ENCODE measurements at places on chromosomes 4 and X.

GRCh38 chr4:89382439-89382838 lies 74.8 kb upstream of the GPRIN3 start:
- no peak for DNase-seq

GRCh38 chrX:37783305-37783704 lies 3.4 kb downstream of the CYBB start:
- no peak for DNase-seq

DNA sequence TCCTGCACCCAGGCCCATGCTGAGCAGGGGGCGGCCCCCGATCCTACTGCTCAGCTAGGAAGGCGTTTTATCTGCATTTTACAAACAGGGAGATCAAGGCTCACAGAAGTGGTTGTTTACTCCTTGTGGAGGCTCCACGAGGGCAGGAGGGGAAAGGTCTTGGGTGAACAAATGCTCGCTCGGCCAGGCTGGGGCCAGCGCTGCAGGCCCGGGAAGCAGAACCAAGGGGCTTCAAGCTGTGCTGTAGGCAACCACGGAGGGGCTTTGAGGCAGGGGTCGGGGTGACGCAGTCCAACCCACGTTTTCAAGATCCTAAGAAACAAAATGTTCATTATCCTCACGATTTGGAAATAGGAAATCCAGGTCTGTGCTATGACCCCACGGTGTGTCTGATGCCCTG lies 125.8 kb downstream of the HMX1 start:
- no peak for DNase-seq

DNA sequence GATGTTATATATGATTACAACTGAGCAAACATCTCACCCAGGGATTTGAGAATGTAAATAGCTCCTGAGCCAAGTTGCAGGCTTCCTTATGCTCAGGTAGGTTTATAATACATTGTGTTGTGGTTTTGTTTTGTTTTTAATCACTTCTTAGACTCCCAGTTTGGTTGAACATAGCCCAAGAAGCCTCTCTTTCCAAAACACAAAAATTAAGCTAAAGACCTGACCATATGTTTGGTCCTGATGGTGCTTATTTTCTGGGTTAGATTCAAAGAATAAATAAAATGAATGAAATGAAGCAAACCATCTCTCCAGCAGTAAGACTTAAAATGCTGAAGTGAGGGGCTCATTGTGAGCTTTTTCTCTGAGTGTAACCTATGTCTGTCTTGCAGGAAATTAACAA lies 93.5 kb downstream of the GRXCR1 start:
- DNase-seq, result no peak

DNA sequence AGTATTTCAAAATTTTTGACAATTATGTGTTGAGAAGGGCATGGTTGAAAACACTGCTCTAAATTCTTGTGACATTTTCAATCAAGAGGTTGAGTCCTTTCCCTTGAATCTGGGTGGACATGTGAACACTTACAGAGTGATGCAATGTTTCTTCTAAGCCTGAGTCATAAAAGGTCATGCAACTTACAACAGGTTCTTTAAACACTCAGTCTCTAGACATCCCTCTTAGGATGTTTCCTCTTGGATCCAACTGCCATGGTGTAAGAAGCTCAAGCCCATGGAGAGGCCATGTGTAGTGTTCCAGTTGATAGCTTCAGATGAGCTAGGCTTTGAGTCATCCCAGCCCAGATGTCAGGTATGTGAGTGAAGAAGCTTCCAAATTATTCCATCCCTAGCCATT lies 232.2 kb upstream of the MAOA start:
- no peak for DNase-seq

GRCh38 chrX:109537324-109537665 lies 651 bp downstream of the NXT2 start:
- no peak for DNase-seq

- DNase-seq, result no peak
Measured at GRCh38 chr4:94591289-94591688, 139.5 kb downstream of the PDLIM5 start.

DNA sequence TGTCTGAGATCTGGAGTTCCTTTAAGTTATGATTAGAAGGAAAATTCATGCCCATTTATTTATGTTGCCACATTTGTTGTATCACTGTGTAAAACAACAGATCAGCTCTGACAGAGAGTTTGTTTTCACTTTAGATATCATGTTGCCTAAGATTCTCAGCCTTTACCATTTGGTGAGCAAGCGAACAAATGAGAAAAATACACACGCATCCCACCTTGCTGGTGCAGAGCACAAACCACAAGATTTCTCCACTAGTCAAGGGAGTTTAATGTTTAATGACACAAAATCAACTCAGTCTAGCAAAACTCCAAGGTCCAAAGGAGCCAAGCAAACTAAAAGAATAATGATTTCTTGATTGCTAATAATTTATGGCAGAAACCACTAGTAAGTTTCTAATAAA lies 27.7 kb downstream of the FGF5 start:
- no peak for DNase-seq

DNA sequence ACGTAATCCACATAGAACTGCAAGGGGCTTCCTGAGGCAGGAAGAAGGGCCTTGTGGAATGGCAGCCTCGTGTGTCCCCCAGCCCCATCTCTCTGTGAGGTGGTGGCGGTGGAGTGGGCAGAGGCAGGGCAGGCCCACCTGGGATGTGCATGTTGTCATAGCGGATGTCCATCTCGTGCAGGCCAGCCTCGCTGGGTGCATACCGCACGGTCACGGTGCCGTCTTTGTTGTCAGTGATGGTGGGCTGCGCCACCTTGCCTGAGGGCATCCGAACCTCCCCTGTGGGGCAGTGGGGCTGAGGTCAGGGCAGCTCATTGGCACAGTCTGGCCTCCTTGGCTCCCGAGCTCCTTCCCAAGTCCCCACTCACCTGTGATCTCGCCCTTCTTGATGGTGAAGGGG lies 20.4 kb downstream of the FLNA start:
- DNase-seq, result no peak

- DNase-seq, result no peak
Measured at GRCh38 chr4:51918251-51918650, 75.3 kb downstream of the DCUN1D4 start.

DNA sequence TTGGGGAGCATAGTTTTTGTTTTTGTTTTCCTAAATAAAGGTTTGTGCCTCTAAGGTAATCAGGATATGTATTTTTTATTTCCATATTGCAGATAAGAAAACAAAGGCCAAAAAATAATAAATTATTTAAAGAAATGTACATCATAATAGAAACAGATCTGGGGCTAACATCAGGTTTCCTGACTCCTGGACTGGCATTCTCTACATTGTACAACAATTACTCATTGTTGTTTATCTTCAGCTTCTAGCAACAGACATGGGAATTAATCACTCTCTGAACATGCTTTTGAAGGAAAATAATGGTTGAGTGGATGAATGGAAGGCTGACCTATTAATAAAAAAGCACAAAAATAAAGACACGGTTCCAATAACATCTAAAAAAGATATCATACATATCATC lies 146.2 kb downstream of the KCNIP4 start:
- DNase-seq, result no peak

DNA sequence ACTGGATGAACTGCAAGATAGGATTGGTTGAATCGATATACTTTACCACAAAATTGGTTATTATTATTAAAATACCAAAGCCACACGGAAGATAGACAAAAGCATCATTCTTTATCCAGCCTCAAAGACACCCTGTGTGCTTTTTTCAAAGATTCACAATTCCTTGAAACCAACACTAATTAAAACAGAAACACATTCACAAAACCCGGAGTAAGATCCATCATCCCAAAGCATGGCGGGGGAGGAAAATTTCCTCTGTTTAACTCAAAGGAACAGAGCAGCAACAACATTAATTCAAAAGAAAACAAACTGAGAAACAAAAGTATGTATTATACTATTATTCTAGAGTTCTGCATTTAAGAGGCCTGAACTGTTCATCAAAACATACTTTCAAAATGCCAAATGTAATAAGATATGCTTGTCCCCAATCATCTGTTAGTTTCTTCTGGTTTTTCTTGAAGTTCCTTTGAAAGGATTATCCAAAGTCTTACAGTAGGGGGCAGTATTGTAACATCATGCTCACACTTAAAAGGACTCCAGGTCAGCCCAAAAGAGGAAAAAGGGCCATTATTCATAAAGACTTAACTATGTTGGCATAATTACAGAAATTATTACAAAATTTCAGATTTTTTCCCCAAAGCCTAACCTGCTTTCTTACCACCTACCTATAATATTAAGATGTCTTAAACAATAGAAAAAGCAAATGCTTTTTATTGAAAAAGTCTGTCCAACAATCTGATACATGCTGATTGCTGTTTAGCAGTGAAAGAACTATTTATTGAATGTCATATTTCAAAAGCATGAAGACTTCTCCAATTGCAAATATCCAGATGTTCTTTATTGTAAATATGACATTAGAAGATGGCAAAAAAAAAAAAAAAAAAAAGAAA lies 168.7 kb downstream of the SCFD2 start:
- peak; percentile 85 for DNase-seq

DNA sequence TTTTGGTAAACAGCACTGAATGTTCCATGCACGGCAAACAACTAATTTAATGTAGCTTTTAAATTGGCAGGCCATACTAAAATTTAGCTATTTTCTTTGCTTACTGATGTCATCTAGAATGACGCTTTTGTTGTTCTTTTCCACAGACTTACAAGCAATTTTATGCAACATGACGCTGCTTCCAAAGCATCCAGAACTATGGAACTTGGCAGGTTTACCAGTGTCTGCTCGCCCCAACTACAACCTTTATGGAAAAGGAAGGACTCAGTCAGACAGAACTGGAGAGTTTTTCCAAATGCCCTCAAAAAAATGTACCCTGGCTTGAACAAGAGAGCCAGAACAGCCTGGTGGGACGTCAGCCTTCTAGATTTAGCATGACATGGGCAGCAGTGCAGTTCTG lies 58.7 kb downstream of the ANOS1 start:
- no peak for DNase-seq

DNA sequence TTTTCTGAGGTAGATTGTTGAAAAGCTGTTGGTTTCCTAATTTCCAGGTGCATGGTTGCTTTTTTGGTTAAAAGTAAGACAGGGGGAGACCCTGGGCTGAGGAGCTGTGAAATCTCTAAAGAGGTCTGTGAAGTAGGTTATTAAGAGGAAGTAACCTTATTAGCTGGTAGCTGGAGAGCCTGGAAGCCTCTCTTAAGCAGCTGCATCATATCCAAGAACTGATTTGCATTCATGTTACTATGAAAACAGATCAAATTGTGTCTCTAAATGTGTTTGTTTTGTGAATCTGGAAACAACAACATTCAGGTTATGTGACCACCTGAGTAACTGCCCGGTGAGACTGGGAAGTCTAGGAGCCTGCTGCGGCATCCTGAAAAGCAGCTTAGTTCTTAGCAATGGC lies 54.1 kb downstream of the ARHGAP10 start:
- DNase-seq, result no peak

DNA sequence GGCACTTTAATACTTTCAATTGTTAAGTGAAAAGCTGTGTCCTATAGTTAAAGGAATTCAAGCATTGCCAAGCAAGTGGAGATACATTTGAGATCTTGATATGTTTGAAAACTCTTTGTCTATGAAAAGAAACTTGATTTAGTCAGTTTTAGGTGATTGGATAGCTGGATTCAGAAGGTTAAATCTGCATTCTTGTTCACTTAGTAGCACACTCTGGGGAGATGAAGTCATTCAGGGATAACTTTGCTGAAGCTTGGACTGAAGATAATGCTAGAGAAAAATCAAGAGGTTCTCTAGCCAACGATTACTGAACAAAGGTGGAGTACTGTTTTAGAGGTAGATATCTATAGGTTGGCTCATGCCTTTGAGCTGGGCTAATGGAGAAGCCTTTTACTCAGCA lies 90.6 kb downstream of the DCAF8L2 start:
- no peak for DNase-seq

GRCh38 chr4:3417448-3417847 lies 24.3 kb upstream of the HGFAC start:
- no peak for DNase-seq

DNA sequence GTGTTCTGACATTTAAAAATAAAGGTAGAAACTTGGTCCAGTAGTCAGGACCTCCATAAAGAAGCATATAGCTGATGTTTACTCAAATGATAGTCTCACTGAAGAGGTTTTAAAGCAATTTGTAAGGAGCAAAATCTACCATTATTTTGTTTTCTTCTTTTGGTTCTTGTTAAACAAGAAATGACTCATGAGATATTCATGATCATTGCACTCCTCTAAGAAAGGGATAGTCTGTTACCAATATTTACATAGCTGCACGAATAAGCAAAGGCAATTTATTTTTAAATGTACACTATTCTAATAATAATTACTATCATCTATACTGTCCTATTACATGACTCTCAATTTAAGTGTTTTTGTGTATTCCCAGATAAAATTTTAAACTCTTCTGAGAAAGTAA lies 397.9 kb downstream of the FAM47B start:
- DNase-seq, result no peak
